ENCODE measurements at places on chromosomes 16 and 17.

DNA sequence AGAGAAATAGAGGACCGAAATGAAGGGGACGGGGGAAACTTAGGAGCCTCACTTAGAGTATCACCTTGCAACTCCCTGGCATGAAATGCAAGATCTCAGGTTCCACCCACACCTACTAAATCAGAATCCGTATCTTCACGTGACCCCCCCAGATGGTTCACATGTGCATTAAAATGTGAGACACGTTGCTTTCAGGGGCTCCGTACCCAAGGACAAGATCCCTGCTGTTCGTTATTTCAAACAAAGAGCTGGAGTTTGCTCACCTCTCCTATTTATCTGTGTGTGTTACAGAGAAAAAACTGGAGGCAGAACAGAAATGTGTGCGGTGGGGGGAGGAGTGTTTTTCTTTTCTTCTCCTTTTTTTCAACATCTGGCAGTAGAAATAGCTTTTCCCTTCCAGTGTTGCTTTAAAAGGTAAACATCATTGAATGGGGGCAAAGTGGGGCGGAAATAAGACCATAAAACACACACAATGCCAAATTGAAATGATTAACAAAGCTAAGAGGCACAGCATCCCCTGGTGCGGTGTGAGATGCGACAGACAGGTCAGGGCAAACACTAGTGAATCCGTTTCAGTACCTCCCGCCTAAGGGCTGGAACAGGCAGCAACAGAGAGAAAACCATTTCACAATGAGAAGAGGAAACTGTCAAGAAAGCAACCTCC, 145.4 kb downstream of the SOX9 start:
- no peak for DNase-seq

GRCh38 chr16:24906199-24906808, 60.5 kb downstream of the SLC5A11 start:
- no peak for DNase-seq

DNA sequence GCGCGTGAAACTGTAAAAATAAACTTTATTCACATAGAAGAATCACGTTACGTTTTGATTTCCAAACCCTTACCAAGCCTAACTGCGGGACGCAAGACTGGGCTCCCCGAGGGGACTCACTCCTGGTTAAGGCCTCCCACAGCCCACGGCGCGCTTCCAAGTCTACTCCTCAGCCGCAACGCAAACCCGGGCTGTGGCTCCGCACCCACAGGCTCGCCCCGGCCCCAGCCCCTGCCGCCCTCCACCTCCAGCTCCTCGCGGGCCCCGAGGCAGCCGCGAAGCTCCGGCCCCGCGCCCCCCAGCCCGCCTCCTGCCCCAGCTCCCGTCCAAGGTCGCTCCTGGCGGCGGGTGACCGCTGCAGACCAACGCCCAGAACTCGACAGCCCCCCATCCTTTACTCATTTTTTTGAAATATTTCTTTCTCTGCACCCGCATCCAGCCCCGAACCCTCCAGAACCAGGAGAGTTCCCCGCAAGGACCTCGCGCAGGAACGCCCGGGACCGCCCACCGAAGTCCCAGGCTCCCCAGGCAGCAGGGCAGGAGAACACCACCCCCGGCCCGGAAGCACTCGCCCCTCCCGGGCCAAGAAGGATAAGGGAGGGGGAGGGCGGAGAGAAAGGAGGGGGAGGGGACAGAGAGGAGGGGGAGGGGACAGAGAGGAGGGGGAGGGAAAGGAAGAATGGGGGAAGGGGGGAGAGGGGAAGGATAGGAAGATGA, 912 bp downstream of the USP22 start:
- peak; percentile 73 for DNase-seq

GRCh38 chr16:75653922-75654321, 6.3 kb downstream of the TERF2IP start:
- no peak for DNase-seq

DNA sequence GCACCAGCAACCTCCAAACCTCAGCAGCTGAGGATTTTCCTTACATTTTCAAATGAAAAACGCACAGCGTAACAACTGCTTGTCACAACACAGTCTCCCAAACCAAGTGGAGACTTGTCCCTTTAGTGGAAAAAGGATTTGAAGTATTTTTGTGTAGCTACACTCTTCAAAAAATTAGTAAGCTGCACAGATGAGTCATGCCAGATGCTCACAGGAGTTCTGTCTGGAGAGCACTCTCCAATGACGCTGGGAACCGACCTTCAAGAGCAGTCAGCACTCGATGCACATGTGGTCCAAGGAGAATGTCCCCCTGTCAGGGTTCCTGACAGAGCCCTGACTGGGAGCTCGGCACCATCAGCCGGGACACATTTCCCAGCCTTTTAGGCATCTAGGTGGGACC, 39.8 kb downstream of the MAP1LC3B start:
- no peak for DNase-seq

- DNase-seq = no peak
Measured at GRCh38 chr16:22328081-22328725, 31.0 kb downstream of the POLR3E start.

DNA sequence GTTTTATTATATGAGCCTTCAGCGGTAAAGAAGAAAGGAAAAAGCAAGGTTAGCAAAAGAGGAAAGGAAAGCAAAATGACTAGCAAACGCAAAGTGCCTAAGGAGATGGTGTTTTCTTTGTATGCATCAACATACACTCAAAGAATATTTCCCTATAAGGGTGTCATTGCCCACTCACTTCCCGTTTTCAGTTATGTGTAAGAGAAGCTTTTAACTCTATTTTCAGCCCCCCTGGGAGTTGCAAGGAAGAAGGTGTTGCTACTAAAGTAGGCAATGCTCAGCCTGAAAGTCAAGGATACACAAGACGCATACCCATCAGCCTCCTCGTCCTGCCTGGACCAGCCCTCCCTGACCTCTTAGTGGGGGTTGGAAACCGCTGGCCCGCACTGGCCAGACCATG, 267.7 kb upstream of the ZFHX3 start:
- DNase-seq = no peak

DNA sequence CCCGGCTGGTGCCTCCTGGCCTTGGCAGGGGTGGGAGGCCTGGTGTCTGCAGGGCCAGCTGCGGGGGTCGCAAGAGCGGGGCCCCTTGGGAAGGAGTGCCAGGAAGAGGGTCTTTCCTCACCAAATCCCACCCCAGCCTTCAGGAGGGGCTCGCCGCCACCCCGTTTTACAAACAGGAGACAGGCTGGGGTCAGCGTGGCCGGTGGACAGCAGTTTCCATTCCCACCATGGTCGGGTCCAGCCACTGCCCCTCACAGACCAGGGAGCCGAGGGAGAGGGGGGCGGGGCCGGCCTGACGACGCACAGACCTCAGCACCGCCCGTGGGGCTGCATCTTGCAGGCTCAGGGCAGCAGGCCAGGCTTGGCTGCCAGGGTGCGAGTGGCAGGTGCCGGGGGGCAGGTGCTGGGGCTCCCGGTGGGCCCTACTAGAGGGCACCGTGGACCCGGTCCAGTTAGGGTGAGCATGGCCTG, 7.6 kb downstream of the CBFA2T3 start:
- DNase-seq = no peak

- DNase-seq = peak; percentile 84
Measured at GRCh38 chr16:69396187-69397061, 10.6 kb upstream of the TERF2 start.

- no peak for DNase-seq
Measured at GRCh38 chr16:88785106-88785924, at the start of gene PIEZO1. TSS of gene PIEZO1 (minus strand) at chr16:88785220. CDS start at chr16:88784964, 256 bp downstream.

- no peak for DNase-seq
Measured at GRCh38 chr17:45262516-45263476, 902 bp upstream of the SPATA32 start.

DNA sequence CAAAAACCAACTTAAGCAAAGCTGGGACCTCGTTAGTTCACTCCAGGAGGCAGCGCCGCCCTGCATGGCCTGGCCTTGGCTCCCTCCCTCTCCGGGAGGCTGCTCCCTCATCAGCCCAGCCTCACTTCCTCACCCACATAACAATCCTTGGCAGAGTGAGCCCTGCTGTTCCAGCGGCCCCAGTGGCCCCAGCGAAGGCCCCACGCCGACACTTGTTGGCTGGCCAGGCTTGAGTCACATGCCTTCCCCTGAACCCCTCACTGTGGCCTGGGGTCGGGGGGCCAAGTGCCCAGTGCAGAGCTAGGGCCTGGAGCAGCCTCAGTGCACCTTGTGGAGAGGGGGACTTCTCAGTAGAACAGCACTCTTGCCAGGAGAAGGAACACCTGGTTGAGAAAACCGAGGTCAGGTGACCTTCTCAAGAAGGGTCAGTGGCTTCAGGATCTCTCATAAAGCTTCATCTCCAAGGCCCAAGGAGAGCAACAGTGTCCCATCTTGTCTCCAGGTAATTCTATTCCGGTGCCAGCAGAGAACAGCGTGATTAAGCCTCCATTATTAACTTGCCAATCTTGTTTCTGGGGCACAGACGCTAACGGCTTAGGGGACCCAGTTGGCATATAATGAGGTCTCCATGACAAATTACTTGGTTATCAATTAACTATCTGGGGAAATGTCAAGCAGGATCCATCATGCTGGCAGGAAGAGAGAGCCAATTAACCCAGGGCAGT, 26.8 kb downstream of the ENDOV start:
- DNase-seq = no peak

DNA sequence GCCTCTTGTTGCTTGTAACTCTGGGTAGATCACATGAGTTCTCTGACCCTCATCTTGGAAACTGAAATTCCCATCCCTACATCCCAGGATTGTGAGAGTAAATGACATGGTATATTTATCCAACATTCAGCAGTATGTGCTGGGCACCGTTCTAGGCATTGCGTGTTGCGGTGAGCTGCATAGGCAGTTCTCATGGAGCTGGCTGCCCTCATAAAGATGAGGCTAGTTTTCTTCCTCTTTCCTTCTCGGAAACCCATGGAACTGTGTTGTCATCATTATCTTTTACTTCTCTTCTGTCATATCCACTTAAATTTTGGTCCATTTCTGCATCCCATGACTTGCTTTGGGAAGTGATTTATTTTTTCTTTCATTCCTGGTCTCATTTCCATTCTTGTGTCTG, 17.2 kb downstream of the CMIP start:
- no peak for DNase-seq

DNA sequence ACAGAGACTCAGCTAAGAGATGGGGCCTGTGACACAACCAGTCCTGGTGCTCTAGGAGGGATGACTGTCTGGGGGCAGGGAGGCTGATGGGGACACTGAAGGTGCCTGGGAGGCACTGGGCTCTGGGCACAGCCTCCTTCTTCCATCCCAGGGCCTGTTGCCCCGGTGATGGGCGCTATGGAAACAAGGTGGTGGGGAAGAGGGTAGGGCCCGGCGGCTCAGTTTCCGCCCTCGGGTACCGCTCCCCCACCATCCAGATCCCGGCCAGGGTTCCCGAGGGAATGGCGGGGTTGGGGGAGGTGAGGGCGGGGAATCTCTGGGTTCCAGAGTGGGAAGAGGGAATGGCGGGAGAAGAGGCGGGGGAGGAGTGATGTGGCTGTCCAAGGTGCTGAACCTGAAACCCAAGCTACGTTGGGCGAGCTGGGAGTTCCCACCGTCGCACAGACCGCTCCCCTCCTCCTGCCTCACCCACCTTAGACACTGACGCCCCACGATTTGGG, 981 bp downstream of the KCNH4 start:
- DNase-seq = peak; percentile 63

- DNase-seq = no peak
Measured at GRCh38 chr17:9829343-9829742, 3.6 kb downstream of the GLP2R start.

DNA sequence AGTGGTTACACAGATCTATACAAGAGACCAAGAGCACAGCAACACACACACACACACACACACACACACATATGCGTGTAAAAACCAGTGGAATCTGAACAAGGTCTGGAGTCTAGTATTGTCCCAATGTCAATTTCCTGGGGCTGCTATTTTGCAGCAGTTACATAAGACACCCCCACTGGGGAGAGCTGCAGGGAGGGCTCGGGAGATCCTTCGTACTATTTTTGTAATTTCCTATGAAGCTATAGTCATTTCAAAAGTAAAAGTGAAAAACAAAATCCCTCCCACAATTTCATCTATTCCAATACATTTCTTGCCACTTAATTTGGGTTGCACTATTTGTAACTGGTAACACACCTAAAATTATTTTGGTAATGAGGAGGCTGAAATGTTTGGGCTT, 68.5 kb downstream of the C16orf95 start:
- DNase-seq = no peak

- DNase-seq = no peak
Measured at GRCh38 chr16:84595052-84595481, 22.8 kb downstream of the COTL1 start.

GRCh38 chr17:59405944-59406705, 74.7 kb downstream of the YPEL2 start:
- DNase-seq = no peak

- DNase-seq = no peak
Measured at GRCh38 chr17:50188531-50188920, 12.9 kb downstream of the COL1A1 start.

- no peak for DNase-seq
Measured at GRCh38 chr17:4204710-4205173, 59.0 kb downstream of the ANKFY1 start.

GRCh38 chr17:19262650-19263631, 25.8 kb downstream of the EPN2 start:
- no peak for DNase-seq

- DNase-seq = peak; percentile 59
Measured at GRCh38 chr17:75845058-75845711, 981 bp upstream of the UNC13D start.

DNA sequence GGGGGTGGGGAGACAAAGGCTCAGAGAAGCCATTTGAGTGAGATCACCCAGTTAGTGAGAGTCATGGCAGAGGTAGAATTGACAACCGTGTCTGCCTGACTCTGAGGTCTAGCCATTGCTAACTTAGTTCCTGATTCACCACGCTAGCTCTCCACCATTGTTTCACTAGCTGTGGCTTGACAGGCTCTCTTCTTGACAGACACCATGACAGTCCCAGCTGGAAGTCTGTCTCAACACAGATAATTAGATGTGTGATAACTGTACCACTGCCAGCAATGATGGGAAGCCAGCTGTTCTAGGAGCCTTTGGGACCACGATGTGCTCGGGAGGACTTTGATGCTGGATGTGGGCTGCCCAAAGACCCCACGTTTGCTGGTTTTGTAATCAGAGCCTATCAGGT, 170.5 kb upstream of the CACNG3 start:
- DNase-seq = no peak

DNA sequence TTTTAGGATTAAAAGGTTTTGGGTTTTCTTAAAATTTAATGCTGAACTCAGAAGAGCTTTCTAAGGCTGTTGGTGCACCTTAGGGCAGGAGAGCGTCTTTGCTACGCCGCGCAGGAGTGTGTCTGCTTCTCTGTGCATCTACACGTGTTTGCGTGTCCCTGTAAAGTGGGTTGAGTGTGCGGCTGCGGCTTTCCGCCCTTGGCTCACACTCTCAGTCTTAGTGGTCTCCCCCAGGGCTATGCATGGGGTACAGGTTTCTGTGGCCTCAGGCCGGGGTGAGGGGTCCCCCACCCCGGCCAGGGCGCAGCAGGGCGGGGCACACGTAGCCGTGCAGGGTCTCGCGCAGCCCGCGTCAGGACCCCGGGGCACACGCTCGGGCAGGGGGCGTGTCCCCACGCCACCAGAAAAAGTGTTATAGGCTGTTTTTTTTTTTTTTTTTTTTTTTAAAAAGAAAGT, 727 bp upstream of the TENT4B start:
- DNase-seq = no peak
